ENCODE measurements at places on chromosomes 13 and 19.
A peak's percentile ranks its signal among the peaks of the same experiment; 100 is the strongest.

DNA sequence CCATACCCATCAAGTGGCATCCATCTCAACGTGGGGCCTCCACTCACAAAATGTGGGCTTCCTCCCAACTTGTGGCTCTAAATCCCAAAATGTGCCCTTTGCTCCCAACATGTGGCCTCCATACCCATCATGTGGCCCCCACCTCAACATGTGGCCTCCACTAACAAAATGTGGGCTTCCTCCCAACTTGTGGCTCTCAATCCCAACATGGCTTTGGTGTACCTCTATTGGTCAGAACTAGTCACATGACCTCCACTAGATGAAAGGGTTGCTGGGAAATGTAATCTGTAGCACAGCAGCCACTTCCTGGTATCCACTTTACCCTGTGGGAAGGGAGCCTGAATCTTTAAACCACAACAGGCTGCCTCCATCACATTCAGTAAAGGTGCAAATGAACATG lies 10.1 kb upstream of the ACER1 start:
- DNase-seq = no peak

- DNase-seq = peak; percentile 54
Measured at GRCh38 chr19:3692141-3693024, 7.9 kb downstream of the PIP5K1C start.

DNA sequence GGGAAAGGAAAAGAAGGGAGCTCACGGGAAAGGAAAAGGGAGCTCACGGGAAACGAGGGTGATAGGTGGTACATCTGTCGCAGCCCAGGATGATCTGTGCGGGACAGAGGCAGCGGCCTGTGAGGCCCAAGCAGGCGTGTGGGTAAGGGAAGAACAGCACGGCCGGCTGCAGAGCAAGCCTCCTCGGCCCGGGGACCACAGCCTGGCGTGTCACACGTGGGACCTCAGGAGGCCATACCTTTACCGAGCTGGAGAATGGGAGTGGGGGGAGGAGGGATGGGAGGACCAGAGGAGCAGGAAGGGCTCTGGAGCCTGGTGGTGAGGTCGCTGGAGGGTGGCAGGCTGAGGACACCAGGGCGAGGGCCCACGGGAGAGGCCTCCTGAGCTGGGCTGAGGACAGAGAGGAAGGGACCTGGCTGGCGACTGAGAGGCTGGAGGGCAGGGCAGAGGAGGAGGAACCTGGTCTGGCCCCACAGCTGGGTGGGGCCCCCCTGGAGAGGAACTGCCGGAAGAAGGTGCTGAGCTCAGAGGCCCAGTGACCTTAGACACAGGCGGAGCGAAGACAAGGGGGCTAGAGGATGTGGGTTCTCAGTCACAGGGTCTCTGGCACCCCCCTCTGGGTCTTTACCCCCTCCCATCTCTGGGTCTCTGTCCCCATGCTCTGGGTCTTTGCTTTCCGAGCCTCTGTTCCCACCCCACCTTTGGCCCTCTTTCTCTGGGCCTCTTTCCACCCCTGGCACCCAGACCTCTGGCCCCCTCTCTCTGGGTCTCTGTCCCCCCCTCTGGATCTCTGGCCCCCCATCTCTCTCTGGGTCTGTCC lies 2.9 kb upstream of the FTL start:
- peak; percentile 47 for DNase-seq

DNA sequence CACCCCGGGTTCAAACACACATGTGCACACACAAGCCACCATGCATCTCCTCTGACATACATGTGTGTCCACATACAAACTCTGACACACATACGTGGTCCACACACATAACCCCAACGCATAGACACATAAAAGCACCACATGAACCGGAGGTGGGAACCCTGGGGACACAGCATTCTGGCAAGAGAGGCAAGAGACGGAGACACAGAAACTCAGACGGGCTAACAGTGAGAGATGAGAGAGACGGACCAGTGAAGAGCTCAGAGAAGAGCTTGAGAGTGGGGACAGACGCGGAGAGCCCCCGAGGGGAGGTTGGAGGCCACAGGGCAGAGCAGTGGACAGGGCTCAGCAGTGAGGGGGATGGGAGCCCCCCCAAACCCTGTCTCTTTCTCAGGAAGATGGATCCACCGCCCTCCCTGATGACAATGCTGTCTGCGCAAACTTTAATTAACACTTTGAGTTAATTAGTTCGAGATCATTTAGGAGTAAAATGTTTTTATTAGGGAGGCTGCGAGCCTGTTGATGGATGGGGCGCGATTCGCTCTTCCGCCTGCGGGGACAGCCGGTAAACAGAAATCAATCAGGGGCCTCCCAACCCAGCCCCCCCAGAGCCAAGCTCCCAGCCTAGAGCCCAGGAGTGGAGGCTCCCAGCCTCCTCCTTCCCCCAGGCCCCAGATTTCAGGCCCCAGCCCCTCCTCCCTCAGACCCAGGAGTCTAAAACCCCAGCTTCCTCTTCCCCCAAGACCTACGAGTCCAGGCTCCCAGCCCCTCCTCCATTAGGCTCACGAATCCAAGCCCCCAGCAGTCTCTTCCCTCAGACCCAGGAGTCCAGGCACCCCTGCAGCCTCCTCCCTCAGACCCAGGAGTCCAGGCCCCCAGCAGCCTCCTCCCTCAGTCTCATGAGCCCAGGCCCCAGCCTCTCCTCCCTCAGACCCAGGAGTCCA lies 9.5 kb upstream of the ERFL start:
- DNase-seq = no peak

GRCh38 chr13:44932171-44932849 lies 57.0 kb downstream of the NUFIP1 start:
- peak; percentile 23 for DNase-seq

GRCh38 chr13:52846567-52847321 lies 1.7 kb downstream of the PCDH8 start:
- peak; percentile 39 for DNase-seq

DNA sequence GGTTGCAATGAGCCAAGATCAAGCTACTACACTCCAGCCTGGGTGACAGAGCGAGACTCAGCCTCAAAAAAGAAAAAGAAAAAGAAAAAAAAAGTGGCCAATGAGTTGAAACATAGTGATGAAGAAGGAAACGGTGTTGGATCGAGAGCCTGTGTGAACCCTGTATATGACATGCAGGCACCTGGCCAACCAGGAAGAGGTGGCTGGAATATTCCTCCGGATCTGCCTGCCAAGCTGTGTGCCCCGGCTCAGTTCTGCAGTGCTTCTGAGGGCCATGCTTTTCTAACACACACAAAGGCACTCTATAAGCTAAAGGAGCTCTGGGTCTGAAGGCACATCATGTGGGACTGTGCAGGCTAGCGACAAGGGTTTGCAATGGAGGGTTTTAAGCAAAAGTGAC lies 3.7 kb upstream of the ZNF444 start:
- no peak for DNase-seq

DNA sequence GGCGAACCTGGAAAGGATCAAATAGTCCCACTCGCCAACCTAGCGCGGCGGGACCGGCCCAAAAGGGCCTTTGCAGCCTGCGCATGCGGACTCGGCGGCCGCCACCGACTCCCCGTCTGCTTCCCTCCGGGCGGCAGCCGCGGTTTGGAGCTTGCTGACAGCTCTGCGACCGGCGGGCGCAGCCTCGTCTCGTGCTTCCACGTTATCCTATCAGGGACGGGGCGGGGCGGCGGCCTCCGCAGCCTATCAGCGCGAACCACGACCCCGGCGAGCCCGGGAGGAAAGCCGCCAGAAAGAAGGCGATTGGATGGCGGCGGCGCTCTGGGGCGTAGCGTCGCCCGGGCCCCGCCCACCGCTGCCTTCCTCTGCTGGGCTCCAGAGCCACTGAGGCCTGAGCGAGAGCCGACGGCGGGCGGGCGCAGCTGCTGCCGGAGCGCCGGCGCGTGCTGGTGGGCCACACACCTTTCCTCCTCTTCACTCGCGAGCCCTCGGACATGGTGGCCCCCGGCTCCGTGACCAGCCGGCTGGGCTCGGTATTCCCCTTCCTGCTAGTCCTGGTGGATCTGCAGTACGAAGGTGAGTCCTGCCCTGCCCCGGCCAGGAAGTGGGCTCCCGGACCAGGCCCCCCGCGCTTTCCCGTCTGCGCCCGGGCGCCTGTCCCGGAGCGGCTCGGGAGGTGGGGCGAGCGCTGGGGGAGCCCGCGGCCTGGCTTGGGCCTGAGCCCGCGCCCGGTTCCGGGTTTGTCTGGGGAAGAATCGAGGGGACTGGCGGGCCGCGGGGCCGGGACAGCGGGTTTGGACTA lies at the start of gene DNAJC3:
DNAJC3 (plus strand) TSS at position 378 of the 802 bp plus-strand sequence; CDS start at position 495, 117 bp downstream.
- peak; percentile 99 for DNase-seq

GRCh38 chr19:48966541-48967345 lies 1.6 kb downstream of the FTL start:
- no peak for DNase-seq

Measured in GM03348 (cell line).